ENCODE measurements at places on chromosomes 2 and 18.

DNA sequence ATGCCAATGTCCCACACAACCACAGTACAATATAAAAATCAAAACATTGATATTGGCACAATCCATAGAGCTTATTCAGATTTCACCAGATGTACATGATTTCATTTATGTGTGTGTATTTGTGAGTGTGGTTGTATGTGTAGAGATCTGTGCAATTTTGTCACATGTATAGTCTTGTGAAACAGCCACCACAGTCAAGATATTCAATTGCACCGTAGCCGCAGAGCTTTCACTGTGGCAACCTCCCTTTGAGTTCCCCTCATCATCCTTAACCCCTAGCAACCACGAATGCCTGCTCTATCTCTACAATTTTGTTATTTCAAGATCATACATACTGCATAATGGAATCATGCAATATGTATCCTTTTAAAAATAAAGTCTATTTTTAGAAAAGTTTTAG lies 391.3 kb downstream of the SETBP1 start:
- DNase-seq = no peak

GRCh38 chr2:11698009-11698922 lies 28.3 kb upstream of the NTSR2 start:
- peak; percentile 90 for DNase-seq

DNA sequence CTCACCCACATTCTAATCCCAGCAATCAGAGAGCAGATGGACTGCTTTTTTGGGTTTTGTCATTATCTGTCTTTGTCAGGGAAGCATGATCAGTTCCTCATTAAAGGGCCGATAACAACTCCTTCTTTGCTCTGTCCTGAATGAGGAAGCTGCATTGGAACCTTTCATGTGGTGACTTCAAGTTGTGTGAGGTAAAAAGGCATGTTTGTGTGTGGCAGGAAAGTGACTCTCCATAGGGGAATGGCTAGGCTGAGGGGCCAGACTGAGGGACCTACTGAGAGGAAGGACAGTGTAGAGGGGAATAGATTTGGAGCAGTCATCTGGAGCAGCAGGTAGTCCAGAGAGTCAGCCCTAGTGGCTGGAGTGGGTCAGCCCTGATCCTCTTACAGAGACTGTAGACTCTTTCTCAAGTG lies 23.6 kb upstream of the LRRTM1 start:
- no peak for DNase-seq

DNA sequence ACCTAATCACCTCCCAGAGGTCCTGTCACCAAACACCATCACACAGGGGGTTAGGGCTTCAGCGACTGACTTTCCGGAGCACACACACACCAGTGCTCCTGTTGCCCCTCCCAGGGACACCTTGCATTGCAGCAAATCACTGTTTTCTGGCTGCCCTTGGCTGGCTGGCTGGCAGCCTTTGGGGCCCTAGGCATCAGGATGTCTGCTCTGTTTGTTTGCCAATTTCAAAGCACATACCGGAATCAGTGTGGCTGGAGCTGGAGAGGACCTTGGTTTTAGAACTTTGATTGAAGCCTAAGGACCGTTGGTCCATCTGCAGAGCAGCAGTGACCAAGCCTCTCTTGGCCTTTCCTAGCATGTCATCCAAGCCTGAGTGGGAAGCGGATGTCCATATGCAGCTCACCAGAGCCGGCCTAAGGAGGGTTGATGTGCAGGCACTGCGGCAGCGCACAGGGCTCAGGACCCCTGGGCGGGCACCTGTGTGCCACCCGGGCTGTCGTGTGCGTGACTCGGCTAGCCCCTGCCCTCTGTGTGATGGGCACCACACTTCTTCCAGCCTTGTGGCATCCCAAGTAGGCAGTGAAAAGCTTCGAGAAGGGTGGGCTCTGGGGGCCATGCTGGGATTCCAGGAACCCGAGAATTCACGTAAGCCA lies 62.1 kb downstream of the GBX2 start:
- no peak for DNase-seq

GRCh38 chr2:9003366-9003615 lies 193 bp downstream of the MBOAT2 start:
- no peak for DNase-seq

- DNase-seq = no peak
These were observed 79.3 kb upstream of the RNU4ATAC start for GRCh38 chr2:121451398-121451797.
